Hindlimb muscle (tissue), 1 donor: ENCODE measurements at places on chromosomes 5 and 9. TPM values are rescaled to one million over a fixed set of nuclear protein-coding genes. Genes with fewer than 3 reads are reported as not detected.

- no peak for DNase-seq
Observed at GRCh38 chr5:154794525-154795234, 39.5 kb downstream of the LARP1 start.

- no peak for DNase-seq
Observed at GRCh38 chr5:146785065-146785464, 93.5 kb downstream of the PPP2R2B start.

DNA sequence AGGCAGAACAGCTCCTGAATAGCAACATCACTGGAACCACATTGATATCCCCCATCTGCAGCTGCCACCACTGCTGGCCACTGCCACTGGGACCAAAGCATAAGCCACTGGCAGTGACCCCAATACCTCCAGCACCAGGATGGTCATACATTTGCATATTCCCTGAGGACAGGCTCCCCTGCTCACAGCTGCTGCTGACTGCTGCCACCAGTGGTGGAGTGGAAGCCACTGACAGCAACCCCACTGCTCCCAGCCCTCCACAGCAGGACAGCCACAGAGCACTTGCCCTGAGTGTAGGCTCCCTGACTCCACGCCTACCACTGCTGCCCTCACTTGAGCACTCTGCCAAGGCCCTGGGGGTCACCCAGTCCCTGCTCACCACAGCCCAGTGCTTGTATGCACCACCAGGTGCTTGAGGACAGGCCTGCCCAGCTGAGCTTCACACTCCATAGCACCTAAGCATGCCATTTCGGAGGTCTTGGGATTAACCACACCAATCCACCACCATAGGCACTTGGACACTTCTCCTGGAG lies 327.4 kb upstream of the RPS23 start:
- DNase-seq, result no peak

GRCh38 chr9:129405089-129405826 lies 215.6 kb downstream of the C9orf50 start:
- no peak for DNase-seq

GRCh38 chr5:154077696-154078095 lies 38.9 kb downstream of the MFAP3 start:
- no peak for DNase-seq

DNA sequence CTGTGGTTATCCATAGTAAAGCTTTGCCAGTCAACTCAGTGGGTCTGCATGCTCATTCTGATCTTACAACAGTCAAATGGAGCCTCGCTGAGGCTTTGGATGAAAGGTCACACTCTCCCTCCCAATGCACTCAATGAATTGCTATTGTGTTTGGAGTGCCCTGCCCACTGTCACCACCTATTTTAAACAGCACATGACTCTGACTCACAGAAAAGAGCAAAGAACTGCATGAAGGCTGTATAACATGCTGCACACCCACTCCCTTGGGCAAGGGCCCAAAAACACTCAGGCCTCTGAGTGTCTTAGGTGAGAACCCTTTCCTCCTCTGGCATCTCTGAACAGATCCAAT lies 118.7 kb upstream of the CCDC112 start:
- no peak for DNase-seq

DNA sequence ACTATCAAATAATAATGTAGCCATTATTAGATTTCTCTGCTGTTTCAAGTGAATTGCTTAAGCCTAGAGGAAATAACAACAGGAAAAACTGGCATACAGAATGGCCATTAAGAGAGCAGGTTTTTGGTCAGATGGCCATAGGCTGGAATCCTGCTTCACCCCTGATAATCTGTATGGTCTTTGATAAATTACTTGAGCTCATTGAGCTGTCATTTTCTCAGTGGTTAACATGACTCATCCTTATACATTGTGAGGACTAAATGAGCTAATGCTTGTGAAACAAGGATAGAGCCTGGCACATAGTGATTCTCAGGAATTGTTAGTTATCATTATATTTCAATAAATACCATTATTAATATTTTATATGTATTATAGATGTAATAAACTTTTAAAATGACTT lies 516.5 kb downstream of the KIF4B start:
- DNase-seq, result no peak

GRCh38 chr5:31911291-31912265 lies 262.5 kb downstream of the GOLPH3 start:
- no peak for DNase-seq

DNA sequence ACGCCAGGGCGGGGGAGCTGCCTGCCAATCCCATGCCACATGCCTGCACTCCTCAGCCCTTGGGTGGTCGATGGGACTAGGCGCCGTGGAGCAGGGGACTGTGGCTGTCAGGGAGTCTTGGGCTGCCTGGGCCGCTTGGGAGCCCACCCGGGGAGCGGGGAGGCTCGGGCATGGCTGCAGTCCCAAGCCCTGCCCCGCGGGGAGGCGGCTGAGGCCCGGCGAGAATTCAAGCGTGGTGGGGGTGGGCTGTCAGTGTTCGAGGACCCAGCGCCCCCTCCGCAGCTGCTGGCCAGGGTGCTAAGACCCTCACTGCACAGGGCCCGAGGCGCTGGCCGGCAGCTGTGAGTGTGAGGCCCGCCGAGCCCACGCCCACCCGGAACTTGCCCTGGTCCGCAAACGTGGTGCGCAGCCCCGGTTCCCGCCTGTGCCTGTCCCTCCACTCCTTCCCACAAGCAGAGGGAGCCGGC lies 83.2 kb upstream of the DMRTA1 start:
- no peak for DNase-seq

DNA sequence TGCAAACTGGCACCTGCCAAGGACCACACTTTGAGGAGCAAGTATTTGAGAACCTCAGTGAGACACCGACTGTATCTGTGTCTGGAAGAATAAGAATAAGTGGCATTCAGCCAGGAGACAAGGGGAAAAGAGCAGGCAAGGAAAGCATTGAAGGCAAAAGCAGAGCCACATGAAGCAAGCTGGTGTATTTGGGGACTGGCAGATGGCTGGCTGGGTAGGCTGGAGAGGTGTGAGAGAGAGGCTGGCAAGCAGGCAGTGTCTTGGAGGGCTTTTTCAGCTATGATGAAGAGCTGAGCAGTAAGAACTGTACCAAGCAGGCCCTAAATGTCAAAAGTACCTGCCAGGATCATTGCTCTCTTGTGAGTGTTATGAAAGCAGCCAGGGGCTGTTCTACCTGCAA lies 14.1 kb upstream of the C5orf58 start:
- DNase-seq, result no peak

GRCh38 chr9:122201641-122202040 lies 27.1 kb downstream of the LHX6 start:
- no peak for DNase-seq

- no peak for DNase-seq
Observed at GRCh38 chr5:51411921-51412325, 28.7 kb downstream of the ISL1 start.

GRCh38 chr9:32376285-32376684 lies 8.2 kb upstream of the ACO1 start:
- DNase-seq, result no peak

- DNase-seq, result no peak
Observed at GRCh38 chr5:172173564-172174153, 14.4 kb downstream of the STK10 start.

- no peak for DNase-seq
Observed at GRCh38 chr9:21095561-21095960, 17.8 kb upstream of the IFNB1 start.

DNA sequence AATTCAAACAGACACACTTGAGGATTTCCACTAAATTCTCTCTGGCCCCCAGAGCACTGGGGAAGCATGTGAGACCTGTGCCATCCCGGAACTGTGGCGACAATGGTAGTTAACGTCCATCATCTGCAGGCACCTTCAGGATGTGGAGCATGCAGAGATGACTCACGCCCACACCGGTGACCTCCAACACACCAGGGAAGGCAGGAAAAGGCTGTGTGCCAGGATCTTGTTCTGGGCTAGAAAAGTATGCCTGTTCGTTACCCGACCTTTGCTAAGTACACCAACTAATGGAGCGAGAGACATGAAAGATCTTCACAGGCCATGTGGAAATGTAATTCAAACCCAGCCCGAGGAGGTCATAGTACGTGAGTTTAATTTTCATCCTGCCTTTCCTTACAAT lies 208.8 kb downstream of the MELK start:
- DNase-seq, result no peak

DNA sequence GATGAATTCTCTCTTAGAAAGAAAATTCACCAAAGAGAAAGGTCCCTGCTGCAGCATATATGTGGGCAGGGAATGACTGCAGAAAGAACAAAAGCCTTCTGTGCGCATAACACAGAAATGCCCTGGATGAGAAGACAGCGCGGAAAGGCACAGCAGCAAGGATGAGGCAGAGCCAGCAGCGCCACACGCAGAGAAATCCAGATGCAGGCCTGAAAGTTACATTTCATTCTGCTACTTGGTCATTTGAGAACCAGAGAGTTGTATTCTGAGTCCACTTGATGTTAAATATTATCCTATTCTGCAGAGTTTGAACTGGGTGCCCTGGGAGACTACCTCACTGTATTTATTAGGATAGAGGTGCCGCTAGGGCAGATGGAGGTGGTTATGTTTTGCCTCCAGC lies 68.5 kb downstream of the GLDC start:
- DNase-seq, result no peak

DNA sequence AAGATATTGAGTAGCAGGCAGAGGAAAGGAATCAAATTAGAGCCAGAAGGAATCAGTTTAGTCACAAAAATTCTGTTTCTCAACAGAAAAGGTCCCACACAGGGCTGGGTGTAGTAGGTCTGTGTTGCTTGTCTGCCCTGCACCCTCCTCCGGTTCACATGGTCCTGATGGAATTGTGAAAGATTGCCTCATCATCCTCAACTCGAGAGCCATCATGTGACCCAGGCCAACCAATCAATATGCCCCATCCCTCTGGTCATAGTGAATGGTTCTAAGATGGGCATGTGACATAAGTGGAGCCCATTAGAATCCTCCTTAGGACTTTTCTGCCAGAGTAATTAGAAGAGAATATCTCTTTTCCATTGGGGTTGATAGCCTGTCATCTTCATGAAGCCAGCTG lies 56.7 kb upstream of the RAD23B start:
- DNase-seq, result no peak

GRCh38 chr5:159324102-159324755 lies 6.1 kb downstream of the IL12B start:
- DNase-seq, result no peak

DNA sequence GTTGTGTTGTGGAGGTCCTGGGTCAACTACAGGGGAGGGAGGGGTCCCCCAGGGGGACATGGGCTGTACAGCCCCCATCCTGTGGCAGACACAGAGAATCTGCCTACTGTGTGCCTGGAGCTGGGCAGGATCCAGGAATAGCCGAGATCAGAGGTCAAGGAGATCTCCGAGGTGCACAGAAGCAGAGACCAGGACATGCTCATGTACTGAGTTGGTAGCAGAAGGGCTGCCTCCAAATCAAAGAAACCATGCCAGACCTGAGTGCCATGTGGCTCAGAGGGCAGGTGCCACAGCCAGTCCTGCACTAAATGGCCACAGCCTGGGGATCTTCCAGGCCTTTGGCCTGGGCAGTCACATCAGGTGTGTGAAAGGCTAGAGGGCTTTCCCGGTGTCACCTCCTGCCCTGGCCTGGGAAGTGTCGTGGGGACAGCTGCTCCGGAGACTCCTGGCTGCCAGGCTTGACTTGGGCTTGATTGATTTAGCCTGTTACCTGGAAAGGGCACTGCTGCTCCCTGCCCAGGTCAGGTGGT lies 27.8 kb downstream of the GSN start:
- no peak for DNase-seq

DNA sequence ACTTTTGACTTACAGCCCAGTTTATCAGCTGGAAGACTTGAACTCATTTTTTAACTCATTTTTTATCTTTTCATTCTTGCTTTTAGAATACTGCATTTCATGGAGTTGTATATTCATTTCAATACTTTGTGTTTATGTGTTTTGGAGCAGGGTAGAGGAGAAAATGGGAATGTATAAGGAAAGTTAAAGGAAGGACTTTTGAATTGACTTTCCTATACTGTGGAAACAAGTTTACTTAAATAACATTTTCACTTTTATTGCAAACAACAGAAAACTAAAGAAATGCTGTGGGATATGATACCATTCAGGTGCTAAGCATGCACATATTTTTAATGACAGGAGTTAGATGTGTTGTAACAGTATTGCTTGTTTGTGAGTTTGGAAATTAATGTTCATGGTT lies 11.7 kb downstream of the NIPBL start:
- no peak for DNase-seq

DNA sequence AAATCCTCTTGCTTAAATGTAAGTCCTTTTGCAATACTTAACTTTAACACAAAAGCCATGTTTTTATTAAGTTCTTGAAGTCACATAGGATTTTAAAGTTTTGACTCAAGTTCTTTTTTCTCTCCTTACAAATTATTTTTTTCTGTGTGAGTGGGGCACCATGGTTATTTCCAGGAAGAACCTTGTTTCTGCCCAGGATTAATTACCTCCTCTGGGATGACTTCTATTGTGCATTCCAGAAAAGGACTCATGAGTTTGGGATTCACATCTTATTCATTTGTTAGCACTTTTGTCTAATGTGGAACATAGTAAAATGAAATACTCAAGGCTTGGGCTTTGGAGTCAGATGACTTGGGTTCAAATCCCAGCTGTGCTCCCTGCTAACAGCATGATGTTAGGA lies 421.4 kb upstream of the WWC1 start:
- no peak for DNase-seq

DNA sequence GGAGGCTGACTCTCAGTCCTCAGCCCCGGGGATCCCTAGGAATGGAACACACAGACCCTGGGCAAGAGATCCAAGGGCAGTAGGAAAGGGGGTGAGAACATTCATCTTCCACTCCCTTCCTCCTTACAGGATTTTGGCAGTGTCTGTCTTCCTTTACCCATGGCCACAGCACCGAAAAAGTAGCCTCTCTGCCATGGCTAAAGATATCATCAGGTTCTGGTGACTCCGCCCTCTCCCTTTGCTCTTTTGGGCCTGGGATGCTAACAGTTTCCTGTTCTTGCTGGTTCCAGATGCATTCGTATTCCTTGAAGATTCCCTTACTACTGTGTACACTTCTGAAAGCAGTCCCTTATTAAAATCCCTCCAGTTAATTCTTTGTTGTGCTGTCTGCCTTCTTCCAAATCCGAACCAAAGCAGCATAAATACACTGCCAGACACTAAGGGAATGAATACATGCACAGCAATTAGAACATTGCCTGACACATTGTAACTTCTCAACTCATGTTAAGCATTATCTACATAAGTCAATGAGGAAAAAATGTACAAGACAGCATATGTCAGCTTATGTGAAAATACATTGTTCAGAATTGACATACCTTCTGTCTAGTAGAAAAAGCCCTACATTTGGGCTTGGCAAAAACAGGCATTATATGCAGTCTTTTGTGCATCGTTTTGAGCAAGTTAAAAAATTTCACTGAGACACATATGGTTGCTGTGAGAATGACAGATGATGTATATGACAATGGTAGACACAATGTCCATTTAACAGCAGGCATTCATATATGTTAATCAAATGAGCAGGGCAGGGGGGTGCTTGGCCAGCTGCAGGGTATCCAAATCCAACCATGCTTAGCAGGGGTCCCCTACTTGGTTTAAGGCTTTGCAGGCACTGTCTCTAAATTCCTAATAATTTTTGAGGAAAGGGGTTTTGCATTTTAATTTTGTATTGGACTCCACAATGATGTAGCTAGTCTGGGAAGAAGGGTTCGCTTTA lies 58.8 kb upstream of the RAI14 start:
- no peak for DNase-seq

The HRCT1 gene
- polyA plus RNA-seq, result 0.83 TPM

The LURAP1L gene
- 13.2 TPM for polyA plus RNA-seq

The CDH6 gene
- polyA plus RNA-seq, result 4.5 TPM

The DNAJB5 gene
- polyA plus RNA-seq, result 38.8 TPM

The FOXD4L4 gene
- not detected for polyA plus RNA-seq

The SLC46A2 gene
- 0.18 TPM for polyA plus RNA-seq

The MAP3K1 gene
- polyA plus RNA-seq, result 13.9 TPM

The PRR16 gene
- polyA plus RNA-seq, result 28.0 TPM

The CA9 gene
- polyA plus RNA-seq, result 0.50 TPM

The KCNT1 gene
- polyA plus RNA-seq, result 16.8 TPM

The TAF1L gene
- 0.05 TPM for polyA plus RNA-seq

The ADAMTS12 gene
- 18.2 TPM for polyA plus RNA-seq
